ENCODE measurements at places on chromosomes 4 and X. TPM values are rescaled to one million over a fixed set of nuclear protein-coding genes. Genes with fewer than 3 reads are reported as not detected.

- DNase-seq, result no peak
- no peak overlapping the region for H3K4me3 ChIP-seq
- H3K36me3 ChIP-seq, result no peaks in the 10 kb centered on the region
- H3K27me3 ChIP-seq, result no peaks in the 10 kb centered on the region
- H3K4me1 ChIP-seq, result peaks cover 7% of the 10 kb centered on the region
- no peak overlapping the region for H3K27ac ChIP-seq
These were observed 241.2 kb downstream of the ARHGAP24 start for GRCh38 chr4:85715991-85716737.

DNA sequence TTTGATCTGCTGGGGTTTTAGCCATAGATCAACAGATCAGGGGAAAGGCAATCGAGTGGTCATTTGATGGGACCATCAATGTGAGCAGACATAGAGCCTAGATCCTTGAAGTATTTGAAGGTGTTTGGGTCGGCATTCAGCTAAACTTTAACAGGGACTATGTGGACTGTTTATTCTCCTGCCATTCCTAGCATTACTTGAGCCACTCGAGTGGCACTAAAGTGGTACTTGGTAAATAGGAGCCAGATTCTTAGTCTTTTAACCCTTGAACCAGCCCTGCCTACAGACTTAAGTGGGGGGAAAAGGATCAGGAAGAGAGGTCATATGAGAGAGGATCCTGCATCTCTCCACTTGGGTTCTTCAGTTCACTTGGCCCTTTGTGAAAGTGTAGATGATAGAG, 3.8 kb downstream of the MSN start:
- no peak overlapping the region for H3K27ac ChIP-seq
- no peak overlapping the region for H3K4me3 ChIP-seq
- DNase-seq, result no peak
- peaks cover 41% of the 10 kb centered on the region for H3K4me1 ChIP-seq
- no peaks in the 10 kb centered on the region for H3K27me3 ChIP-seq
- H3K36me3 ChIP-seq, result no peaks in the 10 kb centered on the region

Gene USP27X
- 3.5 TPM for total RNA-seq

DNA sequence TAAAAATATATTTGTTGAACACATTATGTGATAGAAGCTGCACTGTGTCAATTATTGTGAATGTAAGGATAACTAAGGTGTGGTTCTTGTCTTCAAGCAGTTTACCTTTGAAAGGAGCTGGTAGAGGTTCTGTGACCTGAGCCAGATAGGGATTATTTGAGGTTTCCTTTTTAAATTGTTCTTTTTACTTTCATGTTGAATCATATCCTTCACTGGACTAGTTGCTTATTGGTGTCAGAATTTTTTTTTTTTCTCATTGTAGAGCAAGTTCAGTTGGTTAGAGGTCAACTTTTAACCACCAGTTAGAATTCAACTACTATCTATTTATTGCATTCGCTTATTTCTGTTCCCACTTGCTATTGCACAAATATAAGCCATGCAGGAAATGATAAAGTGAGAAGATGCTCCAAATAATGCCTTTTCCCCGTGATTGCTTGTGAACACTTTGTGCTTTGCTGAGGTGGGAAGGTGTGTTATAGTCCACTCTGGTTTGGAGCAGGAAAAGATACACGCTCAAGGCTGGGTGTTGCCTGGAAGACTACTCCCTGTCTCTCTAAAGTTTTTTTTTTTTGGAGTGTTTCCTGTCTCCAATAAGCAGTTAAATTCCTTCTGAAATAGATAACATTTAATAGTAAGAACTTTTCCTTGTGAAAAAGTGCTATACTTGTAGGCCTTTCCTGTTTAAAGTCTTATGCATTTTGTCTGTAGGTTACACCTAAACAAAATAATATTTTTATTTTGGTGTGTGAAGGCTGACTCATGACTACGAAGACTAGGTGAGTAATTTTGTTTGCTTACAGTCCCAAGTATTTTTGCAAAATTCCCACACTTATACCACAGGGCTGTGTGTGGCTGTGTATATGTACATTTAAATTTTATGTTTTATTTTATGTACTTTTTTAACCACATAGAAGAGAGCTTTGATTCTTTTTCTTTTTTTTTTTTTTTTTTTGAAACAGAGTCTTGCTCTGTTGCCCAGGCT, 83.8 kb upstream of the LCORL start:
- no peak overlapping the region for H3K4me3 ChIP-seq
- no peaks in the 10 kb centered on the region for H3K4me1 ChIP-seq
- no peak overlapping the region for H3K27ac ChIP-seq
- no peaks in the 10 kb centered on the region for H3K36me3 ChIP-seq

DNA sequence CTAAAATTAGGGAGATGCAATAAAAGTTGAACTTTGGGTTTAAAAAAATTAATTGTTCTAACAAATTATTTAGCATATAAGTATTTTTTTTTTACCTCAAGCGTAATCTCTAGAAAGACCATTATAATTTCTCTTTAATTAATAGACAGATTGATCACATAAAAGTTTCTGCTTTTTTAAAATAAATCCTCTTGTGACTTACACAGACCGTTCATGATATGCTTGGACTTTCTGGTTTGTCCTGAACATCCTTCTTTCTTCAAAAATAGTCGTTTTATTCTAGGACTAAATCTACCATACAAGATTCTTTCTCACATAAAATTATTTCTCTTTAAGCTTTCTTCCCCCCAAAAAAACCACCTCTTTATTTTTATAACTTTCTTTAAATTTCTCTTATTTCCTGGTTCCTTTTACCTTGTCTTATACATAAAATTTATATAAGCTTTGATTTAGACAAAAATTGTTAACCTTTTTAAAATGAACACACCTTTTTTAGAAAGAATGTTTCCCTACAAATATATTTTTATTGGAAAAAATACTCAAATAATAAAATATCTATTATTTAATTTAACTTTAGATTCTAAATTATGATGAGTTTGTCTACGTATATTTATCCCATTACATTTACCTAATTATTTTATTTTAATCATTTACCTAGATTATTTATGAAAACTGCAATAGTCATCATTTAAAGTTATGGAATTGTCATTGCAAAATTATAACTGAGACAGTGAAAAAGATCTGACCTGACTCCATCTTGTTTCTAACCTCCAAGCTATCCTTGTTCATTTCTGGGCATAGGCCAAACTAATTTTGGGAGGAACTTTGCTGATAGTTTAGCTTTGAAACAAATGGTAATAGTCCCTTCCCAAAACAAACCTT, 37.6 kb downstream of the PGRMC2 start:
- no peaks in the 10 kb centered on the region for H3K36me3 ChIP-seq
- no peaks in the 10 kb centered on the region for H3K27me3 ChIP-seq
- H3K4me3 ChIP-seq, result no peak overlapping the region
- peak; percentile 18 for DNase-seq

GRCh38 chr4:120053911-120054310, 12.7 kb downstream of the MAD2L1 start:
- H3K4me3 ChIP-seq, result no peak overlapping the region
- H3K4me1 ChIP-seq, result peaks cover 4% of the 10 kb centered on the region
- no peaks in the 10 kb centered on the region for H3K27me3 ChIP-seq

Gene CFAP47
- total RNA-seq, result not detected

Gene FAM184B
- 0.07 TPM for total RNA-seq

Gene CYLC1
- not detected for total RNA-seq

DNA sequence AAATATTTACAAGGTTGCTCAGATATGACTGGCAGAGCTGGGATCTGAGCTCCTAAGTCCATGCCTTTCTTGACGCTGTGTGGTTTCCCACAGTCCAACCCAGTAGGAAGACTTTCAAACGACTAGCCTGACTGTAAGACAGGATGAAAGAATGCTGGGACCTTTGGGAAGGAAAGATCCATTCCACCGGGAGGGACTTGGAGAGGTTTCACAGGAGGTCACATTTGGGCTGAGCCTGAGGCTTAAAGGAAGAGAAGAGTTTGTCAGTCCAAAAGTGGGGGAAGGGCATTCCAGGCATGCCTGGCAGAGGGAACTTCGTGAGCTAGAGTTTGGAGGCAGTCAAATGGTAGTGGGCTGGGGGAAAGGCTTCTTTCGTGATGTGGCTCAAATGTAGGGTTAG, 1.5 kb downstream of the STARD8 start:
- no peak overlapping the region for H3K4me3 ChIP-seq
- DNase-seq, result no peak
- H3K4me1 ChIP-seq, result peaks cover 25% of the 10 kb centered on the region
- H3K27me3 ChIP-seq, result no peaks in the 10 kb centered on the region
- no peak overlapping the region for H3K27ac ChIP-seq

All from HCT116 (cell line).